Epithelial cell of proximal tubule (primary cell): ENCODE measurements at places on chromosomes 2 and 18. TPM values are rescaled to one million over a fixed set of nuclear protein-coding genes. Genes with fewer than 3 reads are reported as not detected.

CDK15 gene
- total RNA-seq, result 2.3 and 6.4 TPM in 2 replicates

GRCh38 chr2:232523682-232524597 lies 2.0 kb upstream of the CHRND start:
- no peak for DNase-seq

DNA sequence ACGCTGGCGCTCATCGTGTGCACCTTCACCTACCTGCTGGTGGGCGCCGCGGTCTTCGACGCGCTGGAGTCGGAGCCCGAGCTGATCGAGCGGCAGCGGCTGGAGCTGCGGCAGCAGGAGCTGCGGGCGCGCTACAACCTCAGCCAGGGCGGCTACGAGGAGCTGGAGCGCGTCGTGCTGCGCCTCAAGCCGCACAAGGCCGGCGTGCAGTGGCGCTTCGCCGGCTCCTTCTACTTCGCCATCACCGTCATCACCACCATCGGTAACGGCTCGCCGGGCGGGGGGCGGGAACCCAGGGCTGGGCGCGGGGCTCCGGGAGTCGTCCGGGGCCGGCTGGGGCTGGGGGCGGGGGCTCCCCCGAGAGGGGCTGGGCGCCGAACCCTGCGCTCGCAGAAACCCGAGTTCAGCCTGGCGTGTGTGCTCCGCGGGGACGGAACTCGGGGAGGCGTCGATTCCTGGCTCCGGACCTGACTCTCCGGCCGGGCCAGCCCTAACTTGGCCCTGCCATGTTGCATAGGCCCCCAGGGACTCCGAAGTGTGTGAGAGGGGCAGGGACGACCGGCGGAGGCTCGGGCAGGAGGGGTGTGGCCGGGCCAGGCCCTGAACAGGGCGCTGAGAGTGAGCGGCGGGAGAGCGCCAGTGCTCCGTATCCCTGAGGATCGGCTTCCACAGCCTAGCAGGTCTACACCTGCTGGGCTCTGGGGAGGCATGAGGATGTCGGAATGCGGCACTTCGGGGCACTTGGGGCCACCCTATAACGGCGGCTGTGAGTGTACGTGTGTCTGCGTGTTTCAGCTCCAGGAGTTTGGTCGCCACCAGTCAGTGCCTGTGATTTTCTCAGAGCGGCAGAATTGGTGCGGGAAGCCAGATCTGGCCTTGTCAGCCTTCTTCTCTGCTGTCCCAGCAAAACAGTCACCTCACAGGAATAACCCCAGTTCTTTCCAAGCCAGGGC lies 651 bp downstream of the KCNK3 start:
- no peak for DNase-seq

DNA sequence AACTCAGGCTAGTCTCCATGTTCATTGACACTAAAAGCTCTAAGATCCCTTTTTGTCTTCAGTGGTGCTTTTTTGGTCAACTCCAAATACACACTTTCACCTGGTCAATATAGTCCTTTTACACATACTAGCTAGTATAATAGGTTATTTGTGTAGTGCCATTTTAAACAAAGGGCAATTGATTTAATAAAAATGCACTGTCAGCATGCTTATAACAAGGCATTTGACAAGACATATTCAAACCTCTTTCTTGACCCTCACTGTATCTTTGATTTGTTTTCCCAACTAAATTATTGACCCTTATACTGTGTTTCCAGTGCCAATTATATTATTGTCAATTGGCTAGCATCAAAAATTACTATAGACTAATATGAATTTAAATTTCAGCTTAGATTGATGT lies 1117.6 kb upstream of the DDX18 start:
- no peak for DNase-seq

DNA sequence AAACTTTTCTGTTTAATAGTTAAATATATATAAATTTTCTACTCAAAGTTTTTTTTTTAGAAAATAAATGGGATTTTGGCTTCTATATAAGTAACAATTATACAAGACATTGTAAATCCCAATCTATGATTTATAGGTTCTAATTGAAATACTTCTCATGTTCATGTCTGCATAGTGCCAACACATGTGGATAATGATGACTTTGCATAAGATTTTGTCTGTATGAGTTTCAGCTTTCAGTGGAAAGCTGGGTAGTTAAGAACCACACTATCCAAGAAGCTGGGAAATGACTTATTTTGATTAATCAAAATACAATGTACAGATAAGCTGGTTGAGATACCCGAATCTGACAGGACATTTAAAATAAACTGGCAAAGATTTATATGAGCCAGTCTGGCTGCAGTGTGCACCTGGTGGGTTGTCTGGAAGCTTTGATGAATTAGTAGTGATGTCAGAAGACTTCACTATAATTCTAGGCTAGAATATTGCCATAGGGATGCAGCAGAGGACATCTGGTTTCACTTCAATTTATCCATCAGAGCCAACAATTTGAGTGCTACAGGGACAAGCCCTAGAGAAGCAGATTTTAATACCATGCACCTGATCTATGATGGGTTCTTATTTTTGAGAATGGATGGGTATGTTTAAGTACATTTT lies 45.4 kb downstream of the EML6 start:
- DNase-seq, result no peak
